ENCODE measurements at places on chromosomes 5 and 9. TPM values are rescaled to one million over a fixed set of nuclear protein-coding genes. Genes with fewer than 3 reads are reported as not detected.

- DNase-seq: peak; percentile 11
Measured at GRCh38 chr5:167442922-167443321, 848.5 kb upstream of the WWC1 start.

- no peak for DNase-seq
Measured at GRCh38 chr5:10934783-10935355, 173.8 kb upstream of the DAP start.

DNA sequence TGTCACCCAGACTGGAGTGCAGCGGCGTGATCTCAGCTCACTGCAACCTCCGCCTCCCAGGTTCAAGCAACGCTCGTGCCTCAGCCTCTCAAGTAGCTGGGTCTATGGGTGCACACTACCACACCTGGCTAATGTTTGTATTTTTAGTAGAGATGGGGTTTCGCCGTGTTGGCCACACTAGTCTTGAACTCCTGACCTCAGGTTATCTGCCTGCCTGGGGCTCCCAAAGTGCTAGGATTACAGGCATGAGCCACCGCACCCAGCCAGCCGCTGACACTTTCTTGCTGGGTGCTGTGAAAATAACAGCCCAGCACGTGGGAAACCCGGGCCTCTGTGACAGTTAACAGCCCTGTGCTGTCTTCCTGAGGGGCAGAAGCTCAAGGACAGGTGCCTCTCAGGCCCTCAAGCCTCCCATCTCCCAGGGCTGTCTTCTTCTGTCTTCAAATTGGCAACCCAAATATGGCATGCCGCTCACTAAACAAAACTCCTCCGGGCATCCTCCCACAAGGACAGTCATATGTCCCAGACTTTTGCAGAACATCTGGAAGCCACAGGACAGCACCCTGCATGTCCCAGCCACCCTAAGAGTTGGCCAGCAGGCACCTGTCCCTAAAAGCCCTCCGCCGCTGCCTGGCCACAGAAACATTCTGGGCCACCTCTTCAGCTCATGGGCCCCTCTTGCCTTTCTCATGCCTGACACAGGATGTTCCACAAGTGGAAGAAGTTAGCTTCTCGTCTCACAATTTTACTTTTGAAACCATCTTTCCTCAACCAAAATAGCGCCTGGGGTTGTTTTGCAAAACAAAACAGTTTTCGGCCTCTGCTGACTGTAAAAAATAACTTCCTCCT lies 233.6 kb downstream of the SYK start:
- DNase-seq: no peak

DNA sequence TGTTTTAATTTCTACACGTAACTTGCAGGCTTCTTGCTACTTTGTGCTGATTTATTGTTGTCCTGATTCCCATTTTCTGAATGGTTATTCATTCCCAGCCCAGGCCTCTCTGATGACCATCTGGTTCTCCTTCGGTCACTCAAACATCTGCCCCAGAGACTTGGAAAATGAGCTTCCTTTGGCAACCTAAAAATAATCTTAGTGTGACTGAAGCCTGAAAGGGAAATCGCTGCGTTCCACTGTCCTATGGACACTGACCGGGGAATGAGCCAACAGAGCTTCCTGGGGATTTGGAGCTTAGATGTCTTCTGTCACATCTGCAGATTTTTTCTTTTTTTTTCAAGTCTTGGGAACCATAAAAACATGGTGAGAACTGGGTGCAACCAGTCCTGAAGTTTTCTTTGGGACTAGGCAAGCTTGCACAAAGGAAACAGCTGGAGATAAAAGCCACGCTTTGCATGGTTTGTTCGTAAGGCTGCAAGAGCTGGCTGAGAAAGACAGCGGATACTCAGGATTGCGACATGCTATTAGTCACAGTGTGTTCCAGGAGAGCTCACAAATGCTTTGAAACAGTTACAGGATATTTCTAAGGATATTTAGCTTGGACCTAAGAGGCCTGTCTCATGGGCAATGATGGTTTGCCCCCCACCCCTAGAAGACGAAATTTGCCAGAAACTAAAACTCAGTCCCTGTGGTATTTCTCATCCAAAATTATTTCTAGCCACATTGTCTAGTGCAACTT lies 146.2 kb downstream of the GOLPH3 start:
- DNase-seq: peak; percentile 92

DNA sequence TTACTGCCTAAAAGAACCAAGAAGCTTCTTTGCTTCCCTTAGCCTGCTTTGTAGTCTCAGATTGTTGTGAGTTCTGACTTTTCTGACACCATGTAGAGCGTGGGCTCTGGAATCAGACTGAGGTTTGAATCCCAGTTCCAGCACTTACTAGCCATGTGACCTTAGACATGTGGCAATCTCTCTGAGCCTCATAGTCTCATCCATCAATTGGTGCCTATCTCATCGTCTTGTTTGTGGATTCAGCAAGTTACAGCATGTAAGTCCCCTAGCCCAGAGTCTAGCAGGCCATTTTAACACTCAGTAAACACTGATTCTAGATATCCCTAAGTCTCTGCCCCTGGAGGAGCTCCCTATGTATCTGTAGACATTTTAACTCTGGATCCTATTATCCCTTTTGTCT lies 94.7 kb downstream of the ANGPTL2 start:
- peak; percentile 24 for DNase-seq

DNA sequence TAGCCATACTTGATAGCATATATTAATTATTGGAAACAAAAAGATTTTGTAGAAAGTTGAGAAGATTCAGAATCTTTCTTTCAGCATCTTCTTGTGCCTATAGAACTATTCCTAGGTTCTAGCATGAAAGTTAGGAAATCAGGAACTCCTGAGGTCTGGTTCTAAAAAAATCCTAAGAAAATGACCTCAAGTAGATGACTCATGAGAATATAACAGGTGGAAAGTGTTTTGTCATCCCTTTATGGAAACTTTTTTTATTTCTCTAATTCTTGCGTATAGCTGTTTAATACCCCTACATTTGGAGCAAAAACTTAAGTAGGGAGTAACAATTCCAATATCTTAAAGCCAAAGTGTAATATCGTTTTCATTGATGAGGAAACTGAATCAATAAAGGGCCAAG lies 574.1 kb downstream of the NR2F1-AS1 start:
- DNase-seq: no peak

The WDR38 gene
- total RNA-seq: not detected

Data from foreskin keratinocyte (primary cell).